ENCODE measurements at places on chromosomes 16 and 17. TPM values are rescaled to one million over a fixed set of nuclear protein-coding genes. Genes with fewer than 3 reads are reported as not detected.

DNA sequence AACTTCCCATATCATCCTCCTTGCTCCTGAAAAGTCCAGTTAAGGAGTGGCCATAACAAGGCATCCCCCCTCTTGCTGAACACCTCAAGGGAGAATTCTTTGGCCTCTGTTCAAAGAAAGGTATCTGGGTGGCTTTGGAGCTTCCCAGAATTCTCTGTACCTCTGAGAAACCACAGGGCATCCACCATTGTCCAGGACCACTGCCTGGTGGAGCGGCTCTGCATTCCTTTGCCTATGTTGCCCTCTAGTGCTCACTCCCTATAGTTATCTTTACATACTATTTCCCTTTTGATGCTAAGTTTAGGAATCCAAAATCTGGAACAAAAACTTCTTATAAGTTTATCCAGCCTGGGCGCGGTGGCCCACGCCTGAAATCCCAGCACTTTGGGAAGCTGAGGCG is 30.3 kb downstream of the CHD9NB start:
- DNase-seq: peak; percentile 33
- no peaks in the 10 kb centered on the region for H3K4me1 ChIP-seq
- no peak overlapping the region for H3K27ac ChIP-seq
- H3K27me3 ChIP-seq: no peaks in the 10 kb centered on the region
- no peaks in the 10 kb centered on the region for H3K36me3 ChIP-seq
- H3K4me3 ChIP-seq: no peak overlapping the region

The SDR42E1 gene
- 5.6 TPM for total RNA-seq

GRCh38 chr16:10123141-10123540 is 59.1 kb downstream of the GRIN2A start:
- no peaks in the 10 kb centered on the region for H3K4me1 ChIP-seq
- peaks cover 4% of the 10 kb centered on the region for H3K27me3 ChIP-seq
- no peak overlapping the region for H3K27ac ChIP-seq

GRCh38 chr16:13110124-13110796 is 208.9 kb downstream of the SHISA9 start:
- H3K4me1 ChIP-seq: no peaks in the 10 kb centered on the region
- no peak for DNase-seq
- H3K4me3 ChIP-seq: no peak overlapping the region
- H3K36me3 ChIP-seq: no peaks in the 10 kb centered on the region

- H3K27ac ChIP-seq: no peak overlapping the region
- peaks cover 34% of the 10 kb centered on the region for H3K4me1 ChIP-seq
- DNase-seq: peak; percentile 32
- peaks cover 43% of the 10 kb centered on the region for H3K27me3 ChIP-seq
Observed at GRCh38 chr17:79842656-79843473, 3.6 kb upstream of the CBX4 start.

The NIP7 gene
- 17.3 TPM for total RNA-seq

DNA sequence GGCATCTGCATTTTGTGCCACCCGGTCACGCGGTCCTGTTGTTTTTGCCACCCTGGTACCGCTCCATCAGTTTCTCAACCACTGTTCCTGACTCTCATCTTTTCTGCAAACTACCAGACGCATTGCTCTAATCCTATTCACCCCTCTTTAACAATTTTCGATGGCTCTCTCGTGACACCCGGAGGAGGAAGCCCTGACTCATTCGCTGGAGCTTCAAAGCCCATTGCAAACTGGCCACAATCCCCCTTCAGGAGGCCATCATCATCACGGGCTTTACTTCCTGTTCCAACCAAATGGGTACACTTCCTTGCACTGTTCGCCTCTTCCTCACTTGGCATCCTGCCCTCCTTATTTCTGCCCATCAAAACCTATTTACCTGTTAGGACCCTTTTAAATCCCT is 155.3 kb downstream of the RGS9 start:
- DNase-seq: no peak
- H3K27me3 ChIP-seq: no peaks in the 10 kb centered on the region
- H3K4me3 ChIP-seq: no peak overlapping the region
- H3K4me1 ChIP-seq: peaks cover 4% of the 10 kb centered on the region
- no peak overlapping the region for H3K27ac ChIP-seq

The ABHD15 gene
- total RNA-seq: 18.7 TPM

The TMEM220 gene
- total RNA-seq: not detected

The GPR179 gene
- not detected for total RNA-seq

DNA sequence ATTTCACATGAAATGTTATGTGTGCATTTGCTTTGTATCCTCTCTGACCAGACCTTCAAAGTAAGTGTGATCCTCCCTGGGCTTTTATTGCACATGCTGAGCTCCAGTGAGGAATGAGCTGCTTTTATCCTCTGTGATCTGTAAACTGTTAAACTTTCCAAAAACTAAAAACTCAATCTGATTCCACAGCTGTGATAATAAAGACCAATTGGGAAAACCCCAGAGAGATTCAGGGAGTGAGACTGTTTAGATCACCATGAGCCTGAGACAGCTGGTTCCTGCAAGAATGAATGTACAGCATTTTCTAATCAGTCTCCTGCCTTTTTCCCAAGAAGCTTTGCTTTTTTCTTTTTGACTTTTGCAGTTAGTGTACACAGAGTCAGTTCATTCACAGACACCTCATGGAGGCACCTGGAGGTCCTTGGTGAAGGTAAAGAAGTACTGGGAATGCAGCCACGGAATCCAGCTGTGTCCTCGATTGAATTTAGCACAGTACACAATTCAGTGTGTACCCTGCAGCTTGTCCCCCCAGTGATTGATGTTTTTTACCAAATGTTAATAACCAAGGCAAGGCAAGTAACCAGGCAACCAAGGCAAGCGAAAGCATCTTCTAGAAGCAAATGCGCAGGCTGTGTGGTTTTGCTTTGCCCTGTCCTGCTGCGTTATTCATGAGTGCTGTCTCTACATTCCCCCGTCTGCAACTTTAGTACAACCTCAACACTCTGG is 182.6 kb downstream of the LGALS9B start:
- H3K27me3 ChIP-seq: no peaks in the 10 kb centered on the region
- H3K36me3 ChIP-seq: no peaks in the 10 kb centered on the region
- no peaks in the 10 kb centered on the region for H3K4me1 ChIP-seq
- DNase-seq: no peak

- no peaks in the 10 kb centered on the region for H3K36me3 ChIP-seq
- H3K4me1 ChIP-seq: peaks cover 7% of the 10 kb centered on the region
- no peak overlapping the region for H3K4me3 ChIP-seq
Observed at GRCh38 chr17:82836823-82837357, 2.9 kb downstream of the ZNF750 start.
